ENCODE measurements at places on chromosomes 11 and 22.

DNA sequence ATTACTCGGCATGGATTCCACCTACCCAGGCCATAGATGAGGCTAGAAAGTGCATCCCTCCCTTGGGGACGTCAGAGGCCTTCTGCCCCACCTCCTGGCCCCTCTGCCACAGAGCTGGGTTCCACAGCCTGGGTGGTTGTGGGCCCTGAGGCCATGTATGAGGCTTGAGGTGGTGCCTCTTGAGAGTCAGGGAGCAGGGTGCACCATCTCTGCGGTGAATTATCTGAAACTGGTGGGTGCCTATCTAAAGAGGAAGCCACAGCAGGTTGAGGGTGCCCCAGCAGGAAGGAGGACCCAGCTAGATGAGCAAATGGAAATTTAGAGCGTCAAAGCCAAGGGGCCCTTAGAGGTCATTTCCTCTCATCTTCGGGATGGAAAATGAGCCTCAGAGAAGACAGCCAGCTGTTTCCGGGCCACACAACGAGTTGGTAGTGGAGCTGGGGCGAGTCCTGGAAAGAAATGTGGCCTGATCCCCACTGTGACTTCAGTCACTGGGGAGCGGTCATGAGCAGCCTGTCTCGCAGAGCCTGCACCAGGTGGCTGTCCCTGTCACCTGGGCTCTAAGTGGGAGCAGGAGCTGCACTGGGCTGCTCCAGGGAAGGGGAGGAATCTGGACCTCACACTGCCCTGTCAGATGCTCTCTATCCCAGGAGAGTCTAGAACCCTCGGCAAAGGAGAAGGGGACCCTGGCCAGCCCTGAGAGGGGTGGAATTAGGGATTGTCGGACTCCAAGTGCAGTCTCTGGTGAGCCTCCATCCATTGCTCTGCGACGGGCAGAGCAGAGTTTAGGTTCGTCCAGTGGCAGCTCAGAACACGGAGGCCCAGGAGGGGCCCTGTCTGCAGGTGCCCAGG, 7.3 kb downstream of the ADORA2A start:
- no peak for DNase-seq

GRCh38 chr11:16632295-16633200, 105.9 kb upstream of the C11orf58 start:
- peak; percentile 52 for DNase-seq

DNA sequence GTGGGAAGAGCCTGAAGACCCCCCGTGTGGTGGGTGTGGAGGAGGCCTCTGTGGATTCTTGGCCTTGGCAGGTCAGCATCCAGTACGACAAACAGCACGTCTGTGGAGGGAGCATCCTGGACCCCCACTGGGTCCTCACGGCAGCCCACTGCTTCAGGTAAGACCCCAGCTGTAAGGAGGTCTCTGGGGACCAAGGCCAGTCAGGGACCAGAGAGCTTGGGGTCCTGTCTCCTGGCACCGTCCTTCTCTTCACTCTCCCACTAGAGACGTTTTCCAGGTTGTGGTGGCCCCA, 24.9 kb upstream of the SMIM35 start:
- no peak for DNase-seq

DNA sequence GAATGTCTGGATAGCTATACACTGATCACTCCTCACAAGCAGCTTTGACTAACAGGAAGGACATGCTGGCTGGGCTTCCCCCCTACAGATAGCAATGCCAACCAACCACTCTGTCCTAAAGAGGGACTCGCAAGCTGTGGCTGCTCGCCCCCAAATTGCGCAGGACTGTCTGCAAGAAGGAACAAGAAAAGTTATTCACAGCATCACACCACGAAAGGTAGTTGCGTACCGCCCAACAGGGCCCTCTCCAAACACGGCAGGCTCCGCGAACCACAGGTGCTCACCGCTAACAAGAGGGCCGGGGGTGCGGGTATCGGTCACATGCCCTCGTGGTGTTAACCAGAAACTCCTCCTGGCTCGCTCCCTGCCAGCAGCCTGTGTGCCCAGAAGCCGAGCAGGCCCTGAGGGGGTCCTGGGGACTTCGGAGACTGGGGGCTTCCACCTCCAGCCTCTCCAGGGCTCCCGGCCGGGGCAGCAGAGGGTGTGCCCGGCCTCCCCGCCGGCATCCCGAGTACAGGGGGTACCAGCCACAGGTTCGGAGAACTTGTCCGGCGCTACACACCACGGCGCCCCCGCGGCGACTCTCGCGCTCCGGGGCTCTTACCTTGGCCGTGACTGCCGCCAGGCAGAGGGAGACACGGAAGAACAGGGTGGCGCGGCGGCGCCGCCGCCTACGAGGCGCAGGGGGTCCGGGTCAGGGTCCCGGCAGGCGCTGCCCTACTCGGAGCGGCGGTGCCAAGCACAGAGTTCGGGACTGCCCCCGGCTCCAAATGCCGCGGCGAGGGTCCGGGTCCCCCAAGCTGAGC, 682 bp downstream of the LARGE1 start:
- DNase-seq, result no peak

DNA sequence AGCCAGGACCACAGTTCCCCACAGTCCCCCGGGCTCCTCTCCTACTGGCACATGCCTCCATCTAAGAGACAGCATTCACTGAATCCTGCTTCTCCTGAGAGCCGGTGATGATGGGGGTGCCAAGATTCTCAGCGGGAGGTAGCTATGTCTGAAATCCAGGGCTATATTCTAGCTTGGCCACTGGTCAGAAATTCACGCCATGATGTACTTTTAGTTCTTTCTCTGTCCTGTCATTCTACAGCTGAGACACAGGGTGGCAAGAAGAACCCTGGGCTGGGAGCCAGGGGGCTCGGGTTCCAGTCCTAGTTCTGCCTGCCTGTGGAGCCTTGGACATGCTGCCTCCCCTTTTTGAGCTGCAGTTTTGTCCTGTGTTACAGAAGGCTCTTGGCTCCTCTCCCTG, 59.2 kb upstream of the PHOX2A start:
- DNase-seq, result no peak

DNA sequence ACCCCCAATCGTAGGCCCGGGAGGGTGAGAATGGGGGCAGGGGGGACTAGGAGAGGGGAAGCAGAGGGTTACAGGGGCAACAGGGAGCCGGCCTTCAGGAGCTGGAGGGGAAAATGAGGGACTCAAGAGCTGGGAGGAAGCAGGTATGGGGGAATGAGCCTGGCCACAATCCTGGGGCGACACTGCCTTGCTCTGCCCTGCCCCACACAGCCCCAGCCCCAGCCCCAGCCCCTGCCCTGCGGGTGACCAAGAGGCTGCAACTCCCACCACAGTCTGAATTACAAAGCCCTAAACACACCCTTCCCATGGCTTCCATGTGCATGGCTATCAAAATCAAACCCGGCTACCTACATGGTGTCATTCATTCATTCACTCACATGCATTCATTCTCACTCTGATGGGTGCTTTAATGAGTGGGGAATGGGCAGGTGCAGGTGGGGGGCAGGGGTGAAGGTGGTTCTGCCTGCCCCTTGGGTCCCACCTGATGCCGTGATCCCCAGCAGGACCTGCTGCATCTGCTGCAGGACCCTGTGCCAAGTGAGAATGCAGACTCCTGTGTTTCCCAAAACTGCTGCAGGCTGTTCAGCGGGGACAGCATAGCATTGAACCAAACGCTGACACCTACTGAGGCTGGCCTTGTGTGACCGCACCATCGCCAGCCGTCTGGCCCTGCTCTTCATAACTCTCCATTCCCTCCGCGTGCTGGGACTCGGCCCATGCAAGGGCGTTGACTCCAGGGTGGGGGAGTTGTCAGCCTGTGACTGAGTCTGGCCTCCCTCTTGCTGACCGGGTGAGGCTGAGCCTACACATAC, 9.5 kb upstream of the LINC01488 start:
- no peak for DNase-seq

GRCh38 chr11:66888282-66888681, 31.4 kb downstream of the LRFN4 start:
- no peak for DNase-seq

GRCh38 chr11:29318134-29318845, 698.5 kb downstream of the KCNA4 start:
- no peak for DNase-seq

DNA sequence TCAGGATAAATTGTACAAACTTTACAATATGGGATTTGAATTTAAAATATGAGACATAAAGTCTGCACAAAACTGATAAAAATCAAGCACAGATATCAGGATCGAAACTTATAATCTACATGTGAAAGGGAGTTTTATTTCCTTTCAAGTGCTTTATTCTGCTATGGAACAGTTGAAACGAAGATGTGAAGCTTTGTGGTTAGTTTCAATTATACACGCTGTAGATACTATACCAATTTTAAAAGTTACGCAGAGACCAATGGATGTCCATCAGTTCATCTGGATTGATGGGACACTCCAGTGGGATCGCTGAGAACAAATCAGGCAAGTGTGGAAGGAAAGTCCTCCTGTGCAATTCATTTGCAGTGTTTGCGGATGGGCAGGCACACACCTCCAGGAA, 34.5 kb upstream of the CAT start:
- no peak for DNase-seq

- no peak for DNase-seq
These were observed 14.4 kb downstream of the TUB start for GRCh38 chr11:8095371-8095770.

DNA sequence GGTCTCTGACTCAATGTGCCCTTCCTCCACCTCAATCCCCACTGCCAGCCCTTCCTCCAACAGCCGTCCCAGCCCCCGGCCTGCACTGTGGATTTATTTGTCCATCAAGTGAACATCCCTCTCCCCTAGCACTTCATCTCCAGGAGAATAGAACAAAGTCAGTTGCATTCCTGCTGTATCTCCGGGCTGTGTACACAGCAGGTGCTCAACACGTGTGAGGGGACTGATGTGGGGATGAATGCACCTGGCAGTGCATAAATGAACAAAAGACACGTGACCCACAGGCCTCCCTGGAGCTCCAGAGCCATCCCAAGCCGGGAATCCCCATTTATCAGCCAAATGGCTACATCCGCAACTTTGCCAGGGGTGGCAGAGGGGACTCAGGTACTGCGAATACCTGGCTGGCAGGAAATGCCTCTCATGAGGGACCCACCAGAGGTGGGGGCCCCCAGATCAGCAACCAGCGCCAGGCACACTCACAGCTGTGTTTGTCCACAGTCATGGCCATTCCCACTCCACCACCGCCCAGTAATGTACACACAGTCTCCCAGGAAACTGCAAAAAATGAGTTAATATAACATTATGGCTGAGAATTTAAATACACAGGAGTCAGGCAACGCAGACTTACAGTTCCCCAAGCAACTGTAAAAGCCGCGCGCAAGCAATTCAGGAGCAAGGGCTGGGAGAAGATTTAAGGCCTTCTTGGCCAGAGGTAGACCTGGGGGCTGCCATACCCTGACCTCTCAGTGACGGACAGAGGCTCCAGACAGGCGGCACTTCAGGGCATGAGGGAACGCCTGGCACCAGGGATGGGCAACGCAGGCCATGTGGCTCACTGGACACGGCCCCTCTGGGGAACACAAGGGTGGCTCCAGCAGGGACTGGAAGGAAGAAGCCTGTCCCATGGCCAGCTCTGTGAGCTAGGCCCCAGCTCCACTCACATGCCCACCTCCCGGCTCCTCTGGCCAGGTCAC, 50.3 kb upstream of the TCF20 start:
- peak; percentile 94 for DNase-seq

DNA sequence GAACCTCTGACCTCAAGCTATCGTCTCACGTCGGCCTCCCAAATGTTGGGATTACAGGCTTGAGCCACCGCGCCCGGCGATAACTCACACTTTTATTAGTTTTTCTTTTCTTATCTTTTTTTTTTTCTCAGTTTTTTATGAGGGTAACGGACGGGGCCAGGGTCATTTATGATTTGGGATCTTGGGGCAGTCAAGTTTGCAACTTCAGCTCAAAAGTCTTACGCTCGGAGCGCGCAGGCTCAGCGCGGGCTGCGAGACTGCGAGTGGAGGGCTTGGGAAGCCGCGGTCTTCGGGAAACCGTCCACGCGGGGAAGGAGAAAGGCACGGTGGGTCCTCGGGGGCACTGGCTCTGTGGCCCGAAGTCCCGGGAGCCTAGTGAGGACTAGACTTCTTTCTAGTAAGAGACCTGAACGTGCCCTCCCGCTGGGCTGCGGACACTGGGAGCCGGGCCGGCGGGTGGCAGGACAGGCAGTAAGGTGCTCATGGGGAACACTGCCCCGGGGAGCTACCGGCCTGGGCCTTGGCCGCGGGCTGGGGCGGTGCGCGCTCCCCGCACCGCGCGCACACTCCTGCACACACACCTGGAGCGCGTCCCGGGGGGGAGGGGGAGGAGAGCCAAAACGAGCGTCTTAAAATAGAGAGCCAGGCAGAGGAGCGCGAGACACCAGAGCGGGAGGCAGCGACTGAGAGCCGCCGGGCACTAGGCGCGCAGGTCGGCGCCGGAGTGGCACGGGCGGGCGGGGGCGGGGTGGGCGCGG, 476 bp upstream of the BARX2 start:
- peak; percentile 65 for DNase-seq

GRCh38 chr11:76823481-76824028, 37.2 kb upstream of the ACER3 start:
- peak; percentile 71 for DNase-seq

- DNase-seq, result no peak
These were observed 4.5 kb downstream of the LRRC75B start for GRCh38 chr22:24588381-24588756.

GRCh38 chr11:133692126-133692934, 153.0 kb downstream of the SPATA19 start:
- no peak for DNase-seq

All from NCI-H69 (cell line).